Activated naive CD8-positive, alpha-beta T cell treated with anti-CD3 and anti-CD28 coated beads, Interleukin-2, amount 10 ng/mL, durations not matched to agents 7 days and 5 days (primary cell): ENCODE measurements at places on chromosomes 1 and 21. TPM values are rescaled to one million over a fixed set of nuclear protein-coding genes. Genes with fewer than 3 reads are reported as not detected.

The FHAD1 gene
- 0.34 TPM for total RNA-seq

The CRYBG2 gene
- 7.9 TPM for total RNA-seq

The KRTAP6-2 gene
- total RNA-seq = not detected

DNA sequence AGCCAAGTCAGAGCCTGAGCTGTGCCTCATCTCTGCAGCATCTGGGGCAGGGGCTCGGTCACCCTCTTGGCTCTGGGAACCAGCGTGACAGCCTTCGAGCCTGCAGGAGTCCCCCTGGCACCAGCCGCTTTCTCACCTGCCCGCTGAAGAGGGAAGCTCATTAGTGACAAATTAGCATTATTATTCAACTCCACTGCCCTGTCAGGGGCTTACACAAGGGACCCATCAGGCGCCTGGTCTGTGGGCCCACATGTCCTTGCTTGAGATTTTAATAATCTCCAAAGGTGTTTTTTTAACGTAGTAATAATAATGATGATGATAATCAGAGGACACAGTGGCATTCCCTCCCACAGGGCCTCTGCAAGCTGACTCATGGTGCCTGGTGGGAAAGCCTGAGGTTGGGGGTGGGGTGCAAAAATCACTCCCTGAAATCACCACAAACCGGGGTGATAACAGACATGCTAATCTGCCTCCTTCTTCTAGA is 98.1 kb upstream of the IGSF21 start:
- no peak for DNase-seq

DNA sequence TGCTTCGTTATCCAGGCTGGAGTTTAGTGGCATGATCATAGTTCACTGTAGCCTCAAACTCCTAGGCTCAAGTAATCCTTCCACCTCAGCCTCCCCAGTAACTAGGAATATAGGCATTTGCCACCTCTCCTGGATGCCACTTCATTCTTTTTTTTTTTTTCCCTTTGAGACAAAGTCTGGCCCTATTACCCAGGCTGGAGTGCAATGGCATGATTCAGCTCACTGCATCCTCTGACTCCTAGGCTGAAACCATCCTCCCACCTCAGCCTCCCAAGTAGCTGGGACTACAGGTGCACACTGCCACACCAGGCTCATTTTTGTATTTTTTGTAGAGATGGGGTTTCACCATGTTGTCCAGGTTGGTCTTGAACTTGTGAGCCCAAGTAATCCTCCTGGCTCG is 19.3 kb downstream of the OSBPL9 start:
- no peak for DNase-seq

GRCh38 chr21:21156957-21157356 is 158.7 kb downstream of the NCAM2 start:
- DNase-seq = no peak

GRCh38 chr1:155069551-155070157 is 6.1 kb downstream of the EFNA4 start:
- DNase-seq = no peak

GRCh38 chr1:94926915-94927404 is at the start of gene CNN3:
Gene CNN3, minus strand, starts transcription at chr1:94927110. Its CDS starts 216 bp downstream, at chr1:94926894.
- DNase-seq = peak; percentile 79

DNA sequence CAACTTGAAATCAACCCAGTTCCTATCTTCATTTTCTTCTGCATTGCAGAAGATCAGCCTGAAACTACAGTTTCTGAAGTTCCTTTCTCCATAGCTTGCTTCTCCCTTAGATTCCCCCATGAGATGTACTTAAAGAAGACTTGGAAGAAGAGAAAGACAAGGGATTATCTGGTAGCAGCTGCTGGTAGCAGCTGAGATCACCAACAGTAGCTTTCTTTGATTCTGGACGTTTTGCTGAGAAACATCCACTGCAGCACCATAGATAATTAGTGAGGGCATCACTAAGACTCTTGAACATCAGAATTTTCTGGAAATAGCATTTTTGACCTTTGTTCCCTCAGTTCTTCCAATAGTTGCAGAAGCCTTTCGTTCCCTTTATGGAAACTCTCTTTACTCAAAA is 465 bp upstream of the CFHR3 start:
- no peak for DNase-seq

- no peak for DNase-seq
Observed at GRCh38 chr1:231376101-231376500, 38.0 kb downstream of the SPRTN start.

GRCh38 chr1:235939480-235939775 is 72.7 kb upstream of the LYST start:
- no peak for DNase-seq

DNA sequence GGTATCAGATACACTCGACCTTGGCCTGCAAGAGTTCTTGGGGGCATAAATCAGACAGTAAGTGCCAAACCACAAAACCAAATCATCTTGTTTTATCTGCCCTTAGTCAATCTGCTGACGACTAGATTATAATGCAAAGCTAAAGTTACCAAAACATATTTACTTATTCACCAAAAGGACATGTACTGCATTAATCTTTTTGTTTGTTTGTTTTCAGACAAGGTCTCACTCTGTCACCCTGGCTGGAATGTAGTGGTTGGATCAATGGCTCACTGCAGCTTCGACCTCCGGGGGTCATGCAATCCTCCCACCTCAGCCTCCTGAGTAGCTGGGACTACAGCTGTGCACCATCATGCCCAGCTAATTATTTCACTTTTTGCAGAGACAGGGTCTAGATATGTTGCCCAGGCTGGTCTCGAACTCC is 114.7 kb downstream of the APP start:
- no peak for DNase-seq

DNA sequence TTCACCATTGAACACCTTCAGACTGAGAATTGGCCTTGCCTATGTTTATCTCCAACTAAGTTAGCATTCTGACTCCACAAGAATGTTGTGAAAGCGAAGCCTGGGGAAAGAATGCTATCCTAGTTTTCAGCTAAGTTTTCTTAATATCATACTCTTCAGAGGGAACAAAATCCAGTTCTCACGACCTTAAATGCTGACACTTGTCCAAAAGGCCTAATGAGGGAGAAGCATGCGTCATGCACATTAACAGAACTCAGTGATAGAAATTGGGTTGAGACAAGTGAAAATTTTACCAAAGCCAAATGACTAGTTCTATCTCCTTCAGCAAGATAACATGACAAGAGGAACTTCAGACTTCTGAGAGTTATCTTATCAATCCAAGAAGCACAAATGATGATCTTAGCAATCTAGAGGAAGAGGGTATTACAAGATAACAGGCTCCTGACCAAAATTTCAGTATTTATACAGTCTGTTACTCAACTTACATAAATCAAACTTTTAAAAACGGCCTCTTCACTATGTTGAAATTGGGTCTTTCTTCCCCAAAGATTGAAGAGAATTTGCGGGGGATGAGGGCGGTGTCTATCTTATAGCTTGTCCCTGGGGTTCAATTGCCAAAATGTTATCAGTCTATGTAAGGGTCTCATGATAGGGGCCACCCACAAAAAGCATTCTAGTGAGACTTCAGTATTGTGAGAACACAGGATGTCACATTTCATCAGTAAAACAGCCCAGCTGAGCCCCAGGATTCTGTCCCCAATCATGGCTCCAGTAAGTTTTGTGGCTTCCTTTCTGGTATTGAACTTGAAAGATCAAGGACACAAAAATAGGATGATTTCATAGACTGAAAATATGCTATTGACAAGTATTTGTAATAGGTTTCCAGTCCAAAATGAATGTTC is 26.5 kb upstream of the SLC45A3 start:
- DNase-seq = no peak

- DNase-seq = no peak
Observed at GRCh38 chr1:204726478-204726877, 40.9 kb upstream of the LRRN2 start.

GRCh38 chr21:31371715-31372470 is 27.8 kb upstream of the TIAM1 start:
- no peak for DNase-seq
